Stimulated activated CD4-positive, alpha-beta T cell treated with anti-CD3 and anti-CD28 coated beads, Interleukin-2, amount 100 ng/mL, for 24 hours (primary cell): ENCODE measurements at places on chromosomes 2 and 18.
A peak's percentile ranks its signal among the peaks of the same experiment; 100 is the strongest.

DNA sequence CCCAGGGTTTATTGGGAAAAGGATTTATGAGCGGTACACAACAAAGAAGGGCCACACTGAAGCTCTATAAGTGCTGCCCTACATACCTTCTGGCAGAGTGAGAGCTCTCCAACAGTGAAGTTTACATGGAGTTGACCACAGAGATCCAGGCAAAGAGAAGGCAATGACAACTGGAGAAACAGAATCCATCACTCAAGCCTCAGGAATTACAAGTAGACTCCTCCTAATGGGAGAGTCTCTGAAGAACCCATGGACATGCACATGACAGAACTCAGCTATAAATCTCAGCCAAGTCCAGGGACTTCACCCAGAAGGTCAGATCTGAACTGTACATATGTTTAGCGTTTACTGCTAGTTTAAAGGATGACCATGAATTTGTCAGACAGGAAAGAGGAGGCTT lies 164.7 kb downstream of the DNAH7 start:
- no peak for DNase-seq

DNA sequence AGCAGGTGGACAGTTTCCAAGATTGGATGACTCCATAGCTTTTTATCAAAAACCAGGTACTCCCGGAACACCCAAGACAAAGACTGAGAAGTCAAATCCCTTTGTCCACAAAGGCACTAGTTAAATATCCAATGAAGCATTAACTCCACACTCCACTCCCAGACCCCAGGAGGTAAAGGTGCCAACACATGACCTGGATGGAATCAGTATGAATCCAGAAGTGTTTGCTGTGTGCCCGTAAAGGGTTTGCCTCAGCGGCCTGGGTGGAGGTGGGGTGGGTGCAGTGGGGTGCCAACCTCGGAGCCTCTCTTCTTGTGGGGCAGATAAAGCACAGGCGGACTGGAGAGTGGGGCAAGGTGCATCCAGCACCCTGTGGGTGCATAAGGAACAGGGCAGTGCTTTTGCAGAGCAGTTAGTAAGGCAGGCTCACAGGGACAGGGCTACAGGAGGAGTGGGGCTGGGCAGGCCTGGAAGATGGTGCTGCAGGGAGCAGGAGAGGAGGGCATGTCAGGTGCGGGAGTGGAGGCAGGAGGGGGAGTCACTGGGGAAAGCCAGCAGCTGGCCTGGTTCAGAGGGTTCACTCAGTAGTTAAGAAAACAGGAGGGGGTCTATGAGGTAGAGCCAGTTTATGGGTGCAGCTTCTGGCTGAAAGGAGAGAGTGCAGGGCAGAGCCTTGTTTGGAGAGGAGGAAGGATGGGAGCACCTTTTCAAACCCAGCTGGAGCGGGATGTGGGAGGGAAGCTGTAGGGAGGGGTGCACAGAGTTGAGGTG lies 208.4 kb upstream of the SMAD2 start:
- no peak for DNase-seq

- DNase-seq, result peak; percentile 79
Observed at GRCh38 chr2:173027181-173028128, 48.2 kb upstream of the MAP3K20 start.

GRCh38 chr18:58726671-58727070 lies 55.4 kb downstream of the MALT1 start:
- no peak for DNase-seq

- DNase-seq, result no peak
Observed at GRCh38 chr2:233228376-233228775, 23.1 kb upstream of the ATG16L1 start.
